ENCODE measurements at places on chromosomes 3 and 15.

DNA sequence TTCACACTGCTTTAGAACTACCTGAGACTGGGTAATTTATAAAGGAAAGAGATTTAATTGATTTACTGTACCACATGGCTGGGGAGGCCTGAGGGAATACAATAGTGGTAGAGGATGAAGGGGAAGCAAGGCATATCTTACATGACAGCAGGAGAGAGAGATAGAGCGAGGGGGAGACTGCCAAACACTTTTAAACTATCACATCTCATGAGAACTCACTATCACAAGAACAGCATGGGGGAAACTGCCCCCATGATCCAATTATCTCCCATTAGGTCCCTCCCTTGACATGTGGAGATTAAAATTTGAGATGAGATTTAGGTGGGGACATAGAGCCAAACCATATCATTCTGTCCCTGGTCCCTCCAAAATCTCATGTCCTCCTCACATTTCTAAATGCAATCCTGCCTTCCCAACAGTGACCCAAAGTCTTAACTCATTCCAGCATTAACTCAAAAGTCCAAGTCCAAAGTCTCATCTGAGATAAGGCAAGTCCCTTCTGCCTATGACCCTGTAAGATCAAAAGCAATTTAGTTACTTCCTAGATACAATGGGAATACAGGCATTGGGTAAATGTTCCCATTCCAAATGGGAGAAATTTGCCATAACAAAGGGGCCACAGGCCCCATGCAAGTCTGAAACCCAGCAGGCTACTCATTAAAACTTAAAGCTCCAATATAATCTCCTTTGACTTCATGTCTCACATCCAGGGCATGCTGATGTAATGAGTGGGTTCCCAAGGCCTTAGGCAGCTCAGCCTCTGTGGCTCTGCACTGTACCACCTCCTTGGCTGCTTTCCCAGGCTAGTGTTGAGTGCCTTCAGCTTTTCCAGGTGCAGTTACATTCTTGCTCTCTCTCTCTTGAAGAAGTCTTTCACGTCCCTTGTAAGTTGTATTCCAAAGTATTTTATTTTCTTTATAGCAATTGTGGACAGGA lies 481.7 kb upstream of the TGFBR2 start:
- no peak for ATAC-seq

DNA sequence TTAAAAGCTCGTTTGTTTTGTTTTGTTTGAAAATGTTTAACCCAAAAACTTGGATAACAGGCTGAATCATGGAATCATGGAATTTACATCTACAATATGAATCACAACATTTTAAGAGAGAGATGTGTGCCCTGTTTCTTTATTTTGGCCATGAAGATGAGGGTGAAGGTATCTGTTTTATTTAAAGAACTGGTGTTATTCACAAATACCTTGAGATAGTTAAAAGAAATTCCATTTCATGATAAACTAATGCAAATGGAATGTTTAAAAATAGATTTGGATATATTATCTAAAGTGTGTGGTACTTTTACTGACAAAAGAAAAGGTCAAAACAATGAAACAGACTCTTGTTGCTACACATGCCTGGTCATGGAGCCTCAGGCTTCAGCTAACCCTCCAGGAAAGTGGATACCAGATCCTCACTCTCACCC lies 486.0 kb upstream of the CFAP20DC start:
- ATAC-seq, result no peak

- peak; percentile 7 for ATAC-seq
Measured at GRCh38 chr3:138347960-138348753, at the start of gene MRAS. MRAS (plus strand) TSS chr3:138348579; CDS start chr3:138372884, 24,305 bp downstream.

GRCh38 chr15:68334661-68335124 lies 57.1 kb downstream of the FEM1B start:
- no peak for ATAC-seq

- no peak for ATAC-seq
Measured at GRCh38 chr3:30358871-30359270, 247.5 kb upstream of the TGFBR2 start.

- no peak for ATAC-seq
Measured at GRCh38 chr15:95528920-95529319, 801.6 kb upstream of the NR2F2 start.

Data from stimulated activated memory B cell treated with anti-CD40 and anti-IgM and Interleukin-4, amounts not matched to agents 10 μg/mL and 1 μg/mL and 100 μg/mL, for 72 hours (primary cell).